Jurkat, Clone E6-1 (cell line): ENCODE measurements at places on chromosomes 4 and X.

DNA sequence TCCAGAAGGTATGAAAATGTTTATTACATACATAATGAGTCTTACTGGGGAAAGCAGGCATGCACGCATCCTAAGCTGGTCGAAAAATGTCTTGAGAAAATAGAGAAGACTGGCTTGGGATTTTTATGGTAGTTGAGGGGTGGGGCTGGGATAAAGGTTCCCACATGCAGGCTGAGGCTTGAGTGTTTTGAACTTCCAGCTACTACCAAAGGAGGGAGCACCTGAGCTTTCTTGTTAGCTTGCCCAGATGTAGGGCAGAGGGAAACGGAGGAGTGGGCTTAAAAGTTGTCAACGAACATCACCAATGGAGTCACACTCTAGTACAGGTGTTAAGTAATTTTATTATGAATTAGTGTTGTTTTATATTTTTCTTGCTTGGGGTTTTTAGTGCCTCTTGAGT lies 39.6 kb upstream of the SRPX start:
- DNase-seq, result no peak

- DNase-seq, result no peak
Measured at GRCh38 chr4:66266035-66266434, 595.7 kb upstream of the EPHA5 start.

DNA sequence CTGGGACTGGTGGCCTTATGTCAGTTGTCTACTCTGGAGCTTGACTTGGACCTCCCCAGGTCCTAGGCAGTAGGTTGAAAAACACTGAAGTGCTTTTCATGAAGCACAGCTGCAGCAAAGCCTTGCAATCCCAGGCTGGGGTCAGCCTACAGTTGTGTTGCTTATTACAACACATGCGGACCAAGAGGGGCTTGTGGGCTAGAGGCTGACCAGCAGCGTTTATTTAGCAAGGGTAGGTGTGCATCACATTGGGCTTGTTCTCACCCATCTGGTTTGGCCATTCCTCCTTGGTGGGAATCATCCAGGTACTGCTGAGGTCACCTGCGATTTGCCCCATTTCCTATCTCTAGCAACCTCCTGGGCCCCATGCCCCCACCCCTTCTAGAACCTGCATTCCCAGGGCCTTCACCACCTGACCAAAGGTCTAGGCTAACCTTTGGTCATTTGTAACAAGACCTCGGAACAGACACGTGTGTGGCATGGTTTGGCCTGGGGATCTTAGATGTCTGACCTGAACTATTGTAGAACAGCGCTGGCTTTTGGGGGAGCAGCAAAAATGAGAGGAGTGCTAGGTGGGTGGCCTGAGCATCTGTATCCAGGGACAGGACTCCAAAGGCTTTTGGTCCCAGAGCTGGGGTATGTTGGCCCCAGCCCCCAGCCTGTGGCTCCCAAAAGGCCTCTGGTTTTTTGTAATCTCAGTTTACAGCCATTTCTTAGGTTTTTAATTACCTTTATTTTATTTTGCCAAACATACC lies 3.0 kb downstream of the RPL10 start:
- DNase-seq, result no peak

GRCh38 chr4:139692309-139693012 lies 26.8 kb downstream of the MGST2 start:
- no peak for DNase-seq

DNA sequence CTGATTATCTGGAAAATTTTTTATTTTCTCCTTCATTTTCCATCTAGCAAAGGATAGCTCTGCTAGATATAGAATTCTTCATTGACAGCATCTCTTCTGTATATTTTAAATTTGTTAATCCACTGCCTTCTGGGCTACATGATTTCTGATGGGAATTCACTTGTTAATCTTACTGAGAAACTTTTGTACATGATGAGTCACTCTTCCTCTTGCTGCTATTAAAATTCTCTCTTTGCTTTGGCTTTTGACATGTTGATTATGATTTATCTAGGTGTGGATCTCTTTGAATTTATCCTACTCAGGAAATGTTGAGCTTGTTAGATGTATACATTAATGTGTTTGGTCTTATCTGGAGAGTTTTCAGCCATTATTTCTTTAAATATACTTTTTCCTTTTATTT lies 27.5 kb downstream of the OR13H1 start:
- DNase-seq, result no peak

DNA sequence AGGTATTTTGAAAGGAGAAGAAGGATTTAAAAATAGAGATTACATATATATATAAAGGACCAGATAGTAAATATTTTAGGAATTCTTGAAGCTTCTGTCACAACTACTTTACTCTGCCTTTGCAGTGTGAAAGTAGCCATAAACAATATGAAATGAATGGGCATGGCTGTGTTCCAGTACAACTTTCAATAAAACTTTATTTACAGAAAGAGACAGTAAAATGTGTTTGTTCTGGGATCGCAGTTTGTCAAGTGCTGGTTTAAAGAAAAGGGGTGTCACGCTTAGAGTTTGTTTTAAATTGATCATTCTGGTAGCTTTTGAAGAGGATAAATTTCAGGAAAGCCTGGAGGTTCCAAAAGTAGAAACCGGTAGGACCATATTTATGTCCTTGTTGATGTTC lies 176.1 kb upstream of the HS3ST1 start:
- DNase-seq, result no peak
